Right atrium auricular region (tissue), 2 donors: ENCODE measurements at places on chromosomes 6 and 20. TPM values are rescaled to one million over a fixed set of nuclear protein-coding genes. Genes with fewer than 3 reads are reported as not detected.

Gene ZNF391
- 0.89 TPM for total RNA-seq

Gene SLC17A9
- total RNA-seq, result 1.3 TPM

Gene BPIFB4
- not detected for total RNA-seq

Gene SEMG1
- total RNA-seq, result not detected

Gene HDGFL1
- not detected for total RNA-seq

Gene ADGRF5
- total RNA-seq, result 38.4 TPM

Gene APOM
- total RNA-seq, result 1.2 TPM
